Activated gamma-delta T cell treated with anti-CD3 and anti-CD28 coated beads, Interleukin-2, amount 50 U/mL, for 16 hours (primary cell): ENCODE measurements at places on chromosomes 13 and 19.

- DNase-seq = no peak
These were observed 764.9 kb upstream of the SLITRK5 start for GRCh38 chr13:86906127-86906874.

DNA sequence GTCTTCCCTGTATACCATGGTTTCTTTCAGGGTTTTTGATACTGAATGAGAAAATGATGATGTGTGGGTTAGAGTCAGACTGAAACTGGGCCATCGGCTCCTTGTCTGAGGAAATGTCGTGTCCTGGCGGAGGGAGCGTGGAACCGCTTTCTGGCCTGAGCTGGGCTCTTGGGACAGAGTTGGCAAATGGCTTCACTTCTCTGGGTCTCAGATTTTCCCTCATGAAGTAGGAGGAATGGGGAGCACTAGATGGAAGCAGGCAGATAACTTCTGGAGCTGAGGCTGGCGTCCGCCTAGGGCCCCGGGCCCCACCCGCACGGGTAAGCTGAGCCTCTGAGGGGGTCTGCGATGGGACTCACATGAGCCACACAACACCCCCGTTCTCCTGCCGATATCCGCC lies 133.3 kb upstream of the WASF3 start:
- no peak for DNase-seq

DNA sequence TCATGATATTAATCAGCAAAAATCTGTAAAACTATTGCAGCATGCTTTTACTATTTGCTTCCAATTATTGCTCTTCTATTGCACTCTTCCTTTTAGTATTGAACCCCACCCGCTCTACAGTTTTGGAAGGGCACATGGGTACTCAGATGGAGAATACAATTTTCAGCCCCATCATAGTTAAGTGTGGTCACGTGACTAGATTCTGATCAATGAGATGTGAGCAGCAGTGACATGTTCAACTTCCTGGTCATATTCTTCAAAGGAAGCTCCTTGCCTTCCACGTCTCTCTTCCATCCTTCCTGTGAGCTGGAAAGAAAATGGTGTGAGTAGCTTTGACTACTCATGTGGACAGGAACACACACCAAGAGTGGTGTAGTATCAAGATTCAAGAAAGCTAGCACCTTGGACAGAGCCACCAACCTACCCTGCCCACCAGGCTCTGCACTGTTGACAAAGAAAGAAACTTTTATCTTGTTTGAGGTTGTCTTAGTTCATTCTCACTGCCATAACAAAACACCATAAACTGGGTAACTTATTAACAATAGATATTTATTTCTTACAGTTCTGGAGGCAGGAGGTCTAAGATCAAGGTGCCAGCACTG lies 3.8 kb upstream of the FGF14 start:
- no peak for DNase-seq

GRCh38 chr19:45476304-45476703 lies 8.5 kb downstream of the FOSB start:
- DNase-seq = no peak

- DNase-seq = no peak
These were observed 140.2 kb downstream of the VWA8 start for GRCh38 chr13:41820581-41821237.

GRCh38 chr19:12092065-12092867 lies 27.7 kb downstream of the ZNF844 start:
- DNase-seq = peak; percentile 7

- no peak for DNase-seq
These were observed 1.5 kb upstream of the TFDP1 start for GRCh38 chr13:113582841-113583631.
